ENCODE measurements at places on chromosomes 1 and 21.

- no peak for DNase-seq
- H3K27ac ChIP-seq: no peak overlapping the region
- H3K36me3 ChIP-seq: no peaks in the 10 kb centered on the region
- no peak overlapping the region for H3K4me3 ChIP-seq
These were observed 6.9 kb upstream of the PRKAA2 start for GRCh38 chr1:56638248-56638647.

DNA sequence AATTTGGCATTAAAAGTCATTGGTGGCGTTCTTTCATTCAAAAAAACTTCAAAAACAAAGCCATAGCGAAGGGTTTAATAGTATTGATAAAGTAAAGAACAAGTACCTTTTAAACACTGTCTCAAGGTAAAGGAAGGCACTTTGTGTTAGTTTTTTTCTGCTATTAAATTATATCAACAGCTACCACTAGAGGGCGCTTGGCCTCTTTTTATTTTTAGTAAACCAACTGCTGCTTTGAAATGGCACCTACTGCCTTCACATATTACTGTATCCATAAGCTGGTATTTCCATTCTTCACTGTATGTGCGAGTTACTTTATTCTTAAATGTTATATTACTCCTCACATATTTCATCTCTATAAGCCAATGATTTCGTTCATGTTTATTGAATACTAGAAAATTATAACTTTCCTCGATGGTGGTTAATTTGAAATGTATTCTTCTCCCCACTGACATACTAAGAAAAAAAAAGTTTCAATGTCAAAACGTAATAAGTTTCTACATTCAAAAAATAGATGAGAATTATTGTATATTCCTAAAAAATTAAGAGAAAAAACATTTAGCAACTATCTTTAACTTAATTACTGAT lies 125.7 kb upstream of the CXADR start:
- H3K4me3 ChIP-seq: no peak overlapping the region
- H3K27ac ChIP-seq: no peak overlapping the region
- no peaks in the 10 kb centered on the region for H3K36me3 ChIP-seq
- H3K27me3 ChIP-seq: no peaks in the 10 kb centered on the region
- DNase-seq: peak; percentile 50

DNA sequence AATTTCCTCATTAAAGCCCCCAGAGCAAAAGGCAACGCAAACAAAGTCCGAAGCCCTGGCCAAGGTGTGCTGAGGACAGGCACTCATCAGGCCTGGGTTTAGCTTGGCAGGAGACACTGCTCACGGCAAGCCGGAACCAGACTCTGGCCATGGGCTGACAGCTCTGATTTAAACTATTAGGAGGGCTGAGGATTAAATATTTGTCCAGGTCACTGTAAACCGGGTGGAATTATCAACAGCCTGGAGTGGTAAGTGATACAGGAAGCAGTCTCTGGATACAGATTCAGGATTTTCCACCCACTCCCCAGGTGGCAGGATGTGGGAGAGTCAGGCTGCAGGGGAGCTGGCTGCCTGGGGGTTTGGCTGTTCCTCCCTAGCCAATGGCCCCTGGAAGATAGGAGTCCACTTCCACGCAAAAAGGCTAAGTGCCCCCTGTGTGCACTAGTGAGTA lies 42.4 kb downstream of the SLC66A1 start:
- DNase-seq: no peak
- peaks cover 57% of the 10 kb centered on the region for H3K36me3 ChIP-seq
- no peaks in the 10 kb centered on the region for H3K27me3 ChIP-seq
- H3K4me1 ChIP-seq: peaks cover 17% of the 10 kb centered on the region

- no peak overlapping the region for H3K4me3 ChIP-seq
- no peak for DNase-seq
- H3K27me3 ChIP-seq: peaks cover 13% of the 10 kb centered on the region
- H3K36me3 ChIP-seq: no peaks in the 10 kb centered on the region
- no peaks in the 10 kb centered on the region for H3K4me1 ChIP-seq
These were observed 26.1 kb downstream of the SYF2 start for GRCh38 chr1:25206201-25206600.

- no peaks in the 10 kb centered on the region for H3K27me3 ChIP-seq
- H3K27ac ChIP-seq: no peak overlapping the region
- no peaks in the 10 kb centered on the region for H3K4me1 ChIP-seq
- H3K4me3 ChIP-seq: no peak overlapping the region
- DNase-seq: no peak
- no peaks in the 10 kb centered on the region for H3K36me3 ChIP-seq
These were observed 143.0 kb downstream of the FMN2 start for GRCh38 chr1:240234485-240235210.

GRCh38 chr1:153946622-153947241 lies at the start of gene DENND4B:
Gene DENND4B (minus strand): TSS chr1:153946718. CDS start chr1:153944374, 2,344 bp downstream.
- H3K27me3 ChIP-seq: no peaks in the 10 kb centered on the region
- H3K4me3 ChIP-seq: peak within 1 kb of the TSS; percentile 99
- DNase-seq: peak; percentile 95
- peaks cover 32% of the 10 kb centered on the region for H3K4me1 ChIP-seq
- H3K36me3 ChIP-seq: peaks cover 69% of the 10 kb centered on the region

- H3K36me3 ChIP-seq: no peaks in the 10 kb centered on the region
- H3K4me1 ChIP-seq: no peaks in the 10 kb centered on the region
- no peak overlapping the region for H3K4me3 ChIP-seq
- H3K27ac ChIP-seq: no peak overlapping the region
- DNase-seq: no peak
These were observed 42.0 kb downstream of the BMP8A start for GRCh38 chr1:39533442-39533841.

DNA sequence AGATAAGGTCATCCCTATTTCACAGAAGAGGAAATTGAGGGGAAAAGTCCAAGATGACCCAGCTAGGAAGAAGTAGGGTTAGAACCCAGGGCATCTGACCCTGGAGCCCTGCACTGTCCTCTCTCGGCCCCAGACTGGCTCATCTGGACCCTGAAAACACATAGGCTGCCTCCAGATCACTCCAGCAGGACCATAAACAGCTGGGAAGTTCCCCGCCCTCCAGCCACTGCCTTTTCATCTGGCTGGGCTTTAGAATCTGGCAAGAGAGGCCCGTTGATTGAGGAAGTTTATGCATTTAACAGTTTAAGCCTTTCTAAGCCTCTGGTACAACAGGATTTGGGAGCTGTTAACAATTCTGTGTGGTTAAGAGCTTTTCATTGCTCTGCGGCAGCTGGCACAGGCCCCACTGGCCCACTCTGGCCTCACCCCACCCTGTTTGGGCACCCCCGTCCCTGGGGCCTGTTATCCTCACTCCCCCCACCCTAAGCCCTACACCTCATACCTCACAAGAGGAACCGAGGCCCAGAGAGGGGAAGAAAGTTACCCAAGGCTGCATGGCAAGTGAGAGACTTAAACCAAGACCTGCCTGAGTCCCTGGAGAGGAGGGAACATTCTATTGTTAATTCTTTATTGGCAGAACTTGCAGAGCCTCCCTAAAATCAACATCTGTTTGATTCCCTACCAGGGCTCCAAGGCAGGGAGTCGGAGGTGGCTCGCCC lies 84.2 kb downstream of the EPHB2 start:
- DNase-seq: no peak
- no peak overlapping the region for H3K27ac ChIP-seq
- no peaks in the 10 kb centered on the region for H3K4me1 ChIP-seq
- no peaks in the 10 kb centered on the region for H3K36me3 ChIP-seq
- no peak overlapping the region for H3K4me3 ChIP-seq
- H3K27me3 ChIP-seq: peaks cover 17% of the 10 kb centered on the region

GRCh38 chr1:117825414-117825813 lies 104.0 kb downstream of the GDAP2 start:
- no peak for DNase-seq
- no peaks in the 10 kb centered on the region for H3K4me1 ChIP-seq
- no peak overlapping the region for H3K27ac ChIP-seq
- no peak overlapping the region for H3K4me3 ChIP-seq
- H3K27me3 ChIP-seq: no peaks in the 10 kb centered on the region

DNA sequence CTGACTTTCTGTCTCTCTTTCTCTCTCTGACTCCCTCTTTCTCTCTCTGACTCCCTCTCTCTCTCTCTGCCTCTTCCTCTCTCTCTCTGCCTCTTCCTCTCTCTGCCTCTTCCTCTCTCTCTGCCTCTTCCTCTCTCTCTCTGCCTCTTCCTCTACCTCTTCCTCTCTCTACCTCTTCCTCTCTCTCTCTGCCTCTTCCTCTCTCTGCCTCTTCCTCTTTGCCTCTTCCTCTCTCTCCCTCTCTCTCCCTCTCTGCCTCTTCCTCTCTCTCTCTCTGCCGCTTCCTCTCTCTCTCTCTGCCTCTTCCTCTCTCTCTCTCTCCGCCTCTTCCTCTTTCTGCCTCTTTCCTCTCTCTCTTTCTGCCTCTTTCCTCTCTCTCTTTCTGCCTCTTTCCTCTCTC lies 18.6 kb upstream of the ANKRD45 start:
- no peak for DNase-seq
- no peaks in the 10 kb centered on the region for H3K36me3 ChIP-seq
- no peak overlapping the region for H3K4me3 ChIP-seq
- peaks cover 7% of the 10 kb centered on the region for H3K4me1 ChIP-seq
- no peak overlapping the region for H3K27ac ChIP-seq

DNA sequence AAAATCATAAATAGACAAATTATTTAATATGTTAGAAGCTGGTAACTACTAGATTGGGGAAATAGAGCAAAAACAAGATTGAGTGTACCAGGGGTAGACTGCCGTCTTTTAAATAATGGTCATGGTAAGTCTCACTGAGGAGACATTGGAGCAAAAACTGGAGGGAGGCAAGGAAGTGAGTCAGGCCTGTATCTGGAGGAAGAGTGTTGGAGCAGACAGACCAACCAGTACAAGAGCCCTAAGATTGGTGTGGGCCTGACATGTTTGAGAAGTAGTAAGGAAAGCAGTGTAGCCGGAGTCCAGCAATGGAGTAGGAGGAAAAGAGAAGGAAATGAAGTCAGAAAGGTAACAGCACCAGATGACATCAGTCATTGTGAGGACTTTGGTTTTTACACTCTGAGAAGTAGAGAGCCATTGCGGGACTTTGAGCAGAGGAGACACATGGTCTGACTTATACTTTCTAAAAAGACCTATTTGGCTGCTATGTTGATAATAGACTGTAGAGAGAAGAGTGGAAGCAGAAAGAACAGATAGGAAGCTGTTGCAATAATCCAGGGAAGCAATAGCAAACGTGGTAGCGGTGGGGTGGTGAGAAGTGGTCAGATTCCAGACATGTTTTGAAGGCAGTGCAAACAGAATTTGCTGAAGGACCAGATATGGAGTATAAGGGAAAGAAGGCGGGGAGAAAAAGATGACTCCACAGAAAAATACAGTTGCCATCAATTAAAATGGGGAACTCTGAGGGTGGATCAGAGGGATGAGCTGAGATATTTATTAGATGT lies 44.7 kb upstream of the GJA5 start:
- H3K36me3 ChIP-seq: no peaks in the 10 kb centered on the region
- H3K4me3 ChIP-seq: no peak overlapping the region
- no peak for DNase-seq
- no peaks in the 10 kb centered on the region for H3K4me1 ChIP-seq
- H3K27me3 ChIP-seq: peaks cover 11% of the 10 kb centered on the region

DNA sequence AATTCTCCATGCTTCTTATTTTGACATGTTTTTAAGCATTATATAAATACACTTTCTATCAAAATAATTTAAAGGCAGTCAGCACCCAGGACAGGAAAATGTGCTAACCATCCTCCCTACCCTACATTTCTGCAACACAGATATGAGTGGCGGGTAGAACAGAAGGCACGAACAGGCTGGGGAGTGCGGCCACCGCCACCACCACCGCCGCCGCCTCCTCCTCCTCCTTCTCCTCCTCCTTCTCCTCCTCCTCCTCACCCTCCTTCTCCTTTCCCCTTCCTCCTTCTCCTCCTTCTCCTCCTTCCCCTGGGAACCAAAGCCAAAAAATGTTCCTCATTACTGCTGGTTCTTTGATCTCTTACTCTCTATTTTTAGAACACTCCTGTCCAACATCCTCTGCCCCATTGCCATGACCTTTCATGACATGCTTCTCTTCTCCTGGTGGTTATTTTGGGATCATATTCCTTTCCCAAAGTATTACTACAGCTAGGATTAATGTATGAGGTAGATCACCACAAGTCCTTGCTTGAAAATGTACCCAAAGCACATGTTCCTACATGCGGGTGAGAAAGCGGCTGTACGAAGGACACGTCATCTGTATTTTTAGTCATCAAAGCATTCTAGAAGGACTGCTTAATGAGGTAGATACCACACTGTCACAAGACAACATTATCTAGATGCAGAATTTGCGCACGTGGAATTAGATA lies 24.5 kb upstream of the CCN1 start:
- H3K4me1 ChIP-seq: no peaks in the 10 kb centered on the region
- no peak for DNase-seq
- H3K27ac ChIP-seq: no peak overlapping the region

DNA sequence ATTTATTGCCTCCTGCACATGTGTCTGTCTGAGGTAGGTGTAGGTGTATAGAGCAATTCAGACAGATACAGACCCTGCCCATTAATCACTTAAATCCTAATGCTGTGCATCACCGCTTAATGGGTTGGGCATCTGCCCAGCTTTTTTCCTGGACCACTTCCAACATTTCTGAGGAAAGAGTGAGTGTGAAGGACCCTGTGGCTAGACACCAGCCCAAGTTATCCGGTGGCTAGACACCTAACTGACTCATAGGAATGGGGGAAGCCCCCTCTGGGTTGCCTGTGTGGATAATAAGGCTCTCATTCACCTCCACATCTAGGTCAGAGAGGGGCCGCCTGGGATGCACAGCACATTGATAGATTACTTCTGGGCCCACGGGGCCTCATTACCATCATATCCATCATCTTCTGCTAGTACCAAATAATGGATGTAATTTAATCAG lies 121.1 kb upstream of the RAVER2 start:
- no peaks in the 10 kb centered on the region for H3K4me1 ChIP-seq
- no peak for DNase-seq
- H3K36me3 ChIP-seq: no peaks in the 10 kb centered on the region
- H3K4me3 ChIP-seq: no peak overlapping the region

- no peak overlapping the region for H3K27ac ChIP-seq
- no peaks in the 10 kb centered on the region for H3K4me1 ChIP-seq
- no peak for DNase-seq
- no peak overlapping the region for H3K4me3 ChIP-seq
- no peaks in the 10 kb centered on the region for H3K27me3 ChIP-seq
These were observed 29.1 kb downstream of the CENPF start for GRCh38 chr1:214632091-214632490.
